ENCODE measurements at places on chromosomes 1 and 21.

- DNase-seq = no peak
Measured at GRCh38 chr1:112196731-112197130, 199.3 kb upstream of the CTTNBP2NL start.

- DNase-seq = no peak
Measured at GRCh38 chr1:15276691-15277446, 29.8 kb downstream of the FHAD1 start.

DNA sequence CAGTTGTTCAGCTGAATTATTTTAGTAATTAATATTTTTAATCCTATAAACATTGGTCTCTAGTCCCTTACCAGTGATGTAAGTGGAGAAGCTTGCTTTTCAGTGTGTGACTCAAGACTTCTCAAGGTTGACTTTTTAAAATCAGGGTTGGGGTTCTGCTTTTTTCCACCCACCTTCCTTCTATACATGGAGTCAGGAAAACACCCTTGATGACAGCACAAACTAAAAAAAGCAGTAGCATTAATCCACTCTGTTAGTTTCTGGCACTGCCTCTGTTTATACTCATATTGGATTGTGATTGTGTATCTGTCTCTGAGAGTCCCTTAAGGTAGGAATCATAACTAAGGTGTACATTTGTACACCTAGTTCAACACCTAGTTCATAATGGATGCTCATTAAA is 8.3 kb upstream of the PLEKHO1 start:
- no peak for DNase-seq

GRCh38 chr1:39205102-39205780 is 746 bp downstream of the MACF1 start:
- DNase-seq = no peak

- DNase-seq = no peak
Measured at GRCh38 chr1:241217516-241217915, 139.5 kb downstream of the RGS7 start.

- DNase-seq = no peak
Measured at GRCh38 chr1:4708840-4709507, 54.6 kb downstream of the AJAP1 start.

DNA sequence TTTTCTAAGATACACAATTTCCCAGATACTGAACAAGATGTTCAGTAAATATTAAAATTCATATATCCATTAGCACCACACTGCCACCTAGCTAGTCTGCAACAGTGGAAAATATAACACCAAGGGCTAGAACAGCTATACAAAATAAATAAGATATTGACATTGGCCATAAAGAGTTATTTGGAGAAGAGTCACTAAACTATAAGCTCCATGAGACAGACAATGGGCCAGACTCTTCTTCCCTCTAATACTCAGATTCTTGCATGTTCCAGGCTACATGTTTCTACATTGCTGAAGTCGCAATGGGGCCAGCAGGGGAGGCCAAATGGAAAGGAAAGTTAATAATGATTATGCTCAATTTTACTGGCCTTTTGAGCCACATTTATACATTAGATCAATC is 21.5 kb downstream of the SPATA6 start:
- no peak for DNase-seq

DNA sequence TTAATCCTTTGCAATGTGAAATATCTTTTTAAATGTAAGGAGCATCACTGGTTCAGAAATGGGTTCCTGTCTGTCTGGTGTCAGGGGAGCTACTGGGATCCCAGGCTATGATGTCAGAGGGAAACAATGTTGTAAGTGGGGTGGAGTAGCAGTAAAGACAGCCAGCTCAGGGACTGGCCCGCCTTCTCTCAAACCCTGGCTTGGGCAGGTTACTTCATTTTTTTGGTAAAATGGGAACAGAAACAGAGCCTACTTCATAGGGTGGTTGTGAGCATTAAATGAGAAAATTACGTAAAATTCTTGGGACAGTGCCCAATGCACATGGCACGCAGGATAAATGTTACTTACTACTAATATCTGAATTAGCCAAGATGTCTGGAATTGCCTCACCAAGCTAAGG is 30.7 kb upstream of the IL20 start:
- no peak for DNase-seq

DNA sequence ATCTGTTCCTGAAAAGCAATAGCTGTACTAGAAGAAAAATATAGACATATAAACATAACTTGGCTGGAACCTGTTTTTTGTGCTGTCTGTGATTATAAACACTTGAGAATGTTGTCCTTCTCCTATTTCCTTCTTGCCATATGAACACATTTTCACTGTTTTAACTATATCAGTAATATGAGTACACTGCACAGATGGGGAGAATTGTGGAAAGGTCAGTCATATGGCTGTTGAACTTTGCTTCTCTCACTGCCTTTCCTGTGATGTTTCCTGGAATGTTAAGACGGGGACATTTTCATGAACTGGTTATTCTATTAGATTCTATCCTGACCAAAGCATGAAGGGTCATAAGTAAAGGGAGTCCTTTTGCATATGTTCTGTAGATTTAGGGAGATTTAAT is 24.9 kb downstream of the HMCN1 start:
- no peak for DNase-seq
